Stimulated activated CD4-positive, alpha-beta T cell treated with anti-CD3 and anti-CD28 coated beads, Interleukin-15, amount 100 ng/mL, for 24 hours (primary cell): ENCODE measurements at places on chromosomes 5 and 9.

DNA sequence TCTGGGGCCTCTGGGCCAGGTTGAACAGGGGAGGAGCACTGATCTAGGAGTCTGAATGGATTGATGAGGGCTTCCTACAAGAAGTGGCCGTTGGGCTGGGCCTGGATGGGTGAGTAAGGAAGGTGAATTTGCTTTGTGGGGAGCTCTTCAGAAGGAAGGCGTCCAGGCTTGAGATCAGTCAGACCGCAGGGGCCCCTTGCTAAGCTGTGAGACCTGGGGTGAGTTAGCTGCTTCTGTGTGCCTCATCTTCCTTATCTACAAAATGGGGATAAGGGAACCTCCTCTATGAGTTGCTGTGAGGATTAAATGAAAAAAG lies 1.1 kb upstream of the SYNPO start:
- no peak for DNase-seq

DNA sequence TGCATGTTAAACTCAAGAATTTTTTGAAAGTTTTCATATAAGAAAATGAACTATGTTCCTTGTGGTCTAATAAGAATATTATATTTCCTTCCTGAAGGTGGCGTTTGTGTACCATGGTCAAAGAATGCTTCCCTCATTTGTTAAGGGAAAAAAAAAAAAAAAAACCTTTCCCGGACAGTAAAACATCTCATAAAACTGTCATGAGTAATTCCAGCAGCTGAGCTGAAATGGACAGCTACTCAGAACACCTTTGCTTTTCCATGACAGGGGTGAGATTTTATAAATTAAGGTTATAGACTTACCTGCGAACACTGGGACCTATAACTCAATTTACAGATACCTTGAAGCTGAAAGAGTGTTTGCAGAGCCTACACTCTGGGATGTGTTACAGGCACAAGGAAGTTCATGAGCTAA lies 113.2 kb upstream of the RANBP3L start:
- no peak for DNase-seq

DNA sequence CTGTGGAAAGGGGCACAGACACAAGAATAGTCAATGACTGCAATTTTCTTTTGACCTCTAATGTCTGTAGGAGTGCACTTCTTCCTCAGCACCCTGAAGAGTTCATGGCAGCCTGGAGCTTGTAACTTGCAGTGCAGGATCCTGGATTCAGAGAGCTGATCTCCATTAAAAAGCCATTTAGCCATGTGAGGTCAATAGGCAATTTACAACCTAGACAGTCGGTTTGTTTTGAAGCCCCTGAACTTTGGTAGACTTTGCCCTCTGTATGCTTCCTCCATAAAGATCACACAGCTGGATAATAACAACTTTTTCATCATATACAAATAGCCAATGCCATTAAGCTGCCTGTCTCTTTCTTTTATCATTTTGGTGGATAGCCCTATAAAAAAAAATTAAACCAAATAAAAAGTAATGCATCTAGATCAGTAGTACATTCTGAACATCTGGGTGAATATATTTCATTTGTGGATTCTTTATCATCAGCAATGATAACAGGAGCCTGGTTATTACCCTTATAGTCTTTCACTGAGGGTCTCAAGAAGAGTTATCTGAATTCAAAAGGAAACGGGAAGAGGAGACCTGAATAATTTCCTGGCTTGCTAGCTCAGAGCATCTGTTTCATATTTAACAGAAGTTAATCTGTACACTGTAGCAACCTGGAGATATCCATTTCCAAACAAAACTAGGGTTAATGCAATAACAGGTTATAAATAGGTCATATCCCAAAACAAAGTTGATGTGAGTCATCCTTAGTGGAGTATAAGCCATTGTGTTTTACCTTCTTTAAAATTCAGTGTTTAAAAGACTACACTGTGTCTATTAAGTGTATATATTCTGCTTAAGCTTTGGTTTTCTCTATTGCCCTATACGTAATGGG lies 193.8 kb upstream of the ACTBL2 start:
- no peak for DNase-seq

- no peak for DNase-seq
Observed at GRCh38 chr5:16666130-16666882, 49.5 kb upstream of the RETREG1 start.

- no peak for DNase-seq
Observed at GRCh38 chr9:100459963-100460362, 13.0 kb upstream of the TMEFF1 start.

DNA sequence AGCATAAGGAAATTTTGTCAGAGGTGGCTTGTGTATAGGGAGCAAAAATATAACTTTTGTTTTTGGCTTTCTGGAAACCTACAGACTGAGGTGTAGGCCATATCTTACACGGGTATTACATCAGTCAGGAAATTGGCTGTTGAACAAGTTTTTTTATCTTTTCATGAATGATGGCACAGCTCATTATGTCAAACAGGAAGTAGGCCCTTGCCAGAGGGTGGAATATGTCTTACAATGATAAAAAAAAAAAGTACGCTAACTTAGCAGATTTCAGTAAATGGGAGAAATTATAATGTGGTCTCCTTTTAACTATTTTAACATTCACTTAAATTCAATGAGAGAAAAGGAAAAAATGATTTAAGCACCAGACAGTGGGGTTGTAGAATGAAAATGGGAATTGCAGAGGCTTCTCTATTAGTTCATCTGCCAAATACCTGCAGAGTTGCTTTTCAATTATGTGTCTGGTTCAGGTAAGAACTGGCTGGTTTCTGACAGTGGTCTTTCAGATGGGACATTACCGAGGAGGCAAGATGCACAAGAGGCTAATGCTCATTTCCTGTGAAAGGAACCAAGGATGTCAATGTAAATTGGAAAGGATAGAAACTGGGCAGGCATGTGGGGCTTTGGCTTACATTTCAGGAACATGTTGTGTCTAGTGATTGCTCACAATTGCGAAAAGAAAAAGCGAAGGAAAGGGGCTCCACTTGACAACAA lies 169.9 kb downstream of the NNT start:
- DNase-seq = no peak

DNA sequence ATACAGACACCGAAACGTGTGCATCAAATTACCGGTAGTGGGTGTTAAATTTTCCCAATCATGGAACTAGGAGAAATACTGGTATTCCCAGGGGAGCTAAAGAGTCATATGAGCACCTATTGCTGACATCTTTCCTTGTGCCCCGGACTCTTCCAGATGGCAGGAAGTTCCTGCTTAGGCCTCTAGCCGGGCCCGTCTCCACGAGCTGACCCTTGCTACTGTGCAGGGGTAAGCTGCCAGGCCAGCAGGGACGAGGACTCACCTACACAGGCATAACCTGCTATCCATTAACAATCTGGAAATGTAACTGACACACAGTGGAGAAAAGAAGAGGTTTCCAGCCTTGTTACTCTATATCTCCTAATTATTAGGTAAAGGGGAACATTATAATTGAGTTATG lies 16.2 kb upstream of the SSBP2 start:
- no peak for DNase-seq

GRCh38 chr5:58348996-58349728 lies 110.7 kb downstream of the PLK2 start:
- no peak for DNase-seq
